ENCODE measurements at places on chromosomes 7 and 10. TPM values are rescaled to one million over a fixed set of nuclear protein-coding genes. Genes with fewer than 3 reads are reported as not detected.

The COA1 gene
- total RNA-seq: 80.1 TPM

The ANKRD2 gene
- total RNA-seq: not detected

The NSUN6 gene
- total RNA-seq: 5.7 TPM

The CALD1 gene
- total RNA-seq: 182 TPM

The CYP3A5 gene
- total RNA-seq: not detected

The OR13A1 gene
- not detected for total RNA-seq

The DEPP1 gene
- 0.11 TPM for total RNA-seq

The AKR1C2 gene
- total RNA-seq: not detected

The CDHR1 gene
- not detected for total RNA-seq

The AKR1C4 gene
- not detected for total RNA-seq

The KCP gene
- total RNA-seq: 0.03 TPM

The GJC3 gene
- 0.29 TPM for total RNA-seq

The HELLS gene
- total RNA-seq: 29.1 TPM

The MYH16 gene
- not detected for total RNA-seq

The SPDYE8 gene
- total RNA-seq: not detected

The PLEKHS1 gene
- total RNA-seq: not detected

The ANXA8L1 gene
- not detected for total RNA-seq

The ELFN1 gene
- total RNA-seq: 0.11 TPM

The CHST3 gene
- 3.5 TPM for total RNA-seq

The GLI3 gene
- total RNA-seq: 1.4 TPM

The ICA1 gene
- 1.7 TPM for total RNA-seq

The UTF1 gene
- total RNA-seq: not detected

The CTTNBP2 gene
- total RNA-seq: 46.3 TPM

Data from SK-MEL-5 (cell line).